ENCODE measurements at places on chromosomes 6 and 20.

DNA sequence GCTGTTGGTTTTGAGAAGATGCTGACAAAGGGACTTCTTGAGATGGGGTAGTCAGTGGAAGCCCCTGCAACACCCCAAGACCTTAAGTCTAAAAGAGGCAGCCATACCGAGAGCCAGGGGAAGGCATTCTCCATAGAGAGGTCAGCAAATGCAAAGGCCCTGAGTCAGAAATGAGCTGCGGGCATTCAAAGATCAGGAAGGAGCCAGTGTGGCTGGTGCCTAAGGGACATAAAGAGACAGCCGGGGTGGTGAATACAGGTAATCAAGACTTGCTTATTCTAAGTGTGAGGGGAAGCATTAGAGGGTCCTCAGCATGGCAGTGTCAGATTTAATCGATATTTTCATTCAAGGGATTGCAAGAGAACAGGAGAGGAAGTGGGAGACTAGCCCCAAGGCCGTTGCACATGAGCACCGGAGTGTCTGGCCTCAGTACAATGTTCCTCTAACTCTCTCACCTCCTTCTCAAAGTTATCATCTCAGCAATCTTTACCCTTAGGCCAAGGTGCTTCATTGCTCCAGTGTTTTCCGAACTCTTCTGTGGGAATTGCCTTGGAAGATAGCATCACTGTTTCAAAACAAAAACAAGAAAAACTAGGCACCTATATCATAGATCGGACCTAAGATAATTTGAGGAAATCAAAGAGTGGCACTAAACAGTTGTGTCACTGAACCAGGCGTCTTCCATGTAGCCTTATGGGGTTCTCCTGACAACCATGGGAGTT, 173.2 kb downstream of the DOK5 start:
- DNase-seq = no peak

DNA sequence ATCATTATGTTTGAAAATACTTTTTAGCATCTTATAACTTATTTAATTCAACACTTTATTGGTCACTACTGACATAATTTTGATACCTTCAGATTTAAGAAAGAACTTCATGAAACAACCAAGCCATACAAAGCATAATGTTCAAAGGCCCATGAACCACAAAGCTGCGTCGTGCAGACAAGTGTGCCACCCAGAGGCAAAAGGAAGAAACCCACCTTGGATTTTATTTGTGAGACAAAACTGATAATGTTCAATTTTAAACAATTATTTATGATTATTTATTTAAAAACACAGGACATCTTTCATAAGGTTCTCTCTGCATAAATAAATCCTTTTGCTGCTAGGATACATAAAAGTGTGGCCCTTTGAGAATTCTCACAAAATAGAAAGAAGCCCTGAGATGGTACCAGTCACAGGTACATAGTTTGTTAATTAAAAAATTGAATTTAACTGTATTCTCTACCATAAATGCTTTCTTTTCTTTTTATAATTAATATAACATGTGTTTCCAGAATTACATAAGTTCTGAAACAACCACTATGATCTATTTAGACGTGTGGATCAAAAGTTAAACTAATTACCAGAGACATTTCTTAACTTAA, 143.7 kb downstream of the RALGAPA2 start:
- peak; percentile 24 for DNase-seq

DNA sequence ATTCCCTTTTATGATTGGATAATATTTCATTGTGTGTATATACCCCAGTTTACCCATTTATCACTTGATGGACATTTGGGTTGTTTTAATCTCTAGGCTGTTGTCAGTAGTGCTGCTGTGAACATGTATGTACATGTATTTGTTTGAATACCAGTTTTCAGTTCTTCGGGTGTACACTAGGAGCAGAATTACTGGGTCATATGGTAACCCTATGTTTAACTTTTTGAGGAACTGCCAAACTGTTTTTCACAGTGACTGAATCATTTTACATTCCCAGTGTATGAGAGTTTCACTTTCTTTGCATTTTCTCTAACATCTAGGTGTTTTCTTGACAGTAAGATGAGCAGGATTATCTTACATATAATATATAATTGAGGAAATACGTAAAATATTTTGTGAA, 44.7 kb upstream of the ADIG start:
- no peak for DNase-seq

DNA sequence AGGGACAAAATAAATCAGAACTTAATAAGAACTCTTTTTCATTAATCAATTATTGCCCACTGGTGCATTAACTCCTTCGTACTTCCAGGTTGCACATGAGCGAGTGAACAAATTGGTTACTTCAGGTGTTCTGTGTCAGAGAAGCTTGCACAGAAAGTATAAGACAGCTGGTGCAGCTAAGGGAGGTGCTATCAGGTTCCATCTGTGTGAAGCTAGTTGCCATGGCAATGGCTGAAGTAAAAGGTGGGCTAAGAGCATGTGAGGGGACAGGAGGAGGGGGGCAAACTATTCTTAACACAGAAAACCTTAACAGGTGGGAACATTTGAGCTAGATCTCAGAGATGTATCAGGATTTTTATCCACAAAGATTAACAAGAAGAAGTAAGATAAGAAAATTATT, 81.6 kb downstream of the MANEA start:
- no peak for DNase-seq

DNA sequence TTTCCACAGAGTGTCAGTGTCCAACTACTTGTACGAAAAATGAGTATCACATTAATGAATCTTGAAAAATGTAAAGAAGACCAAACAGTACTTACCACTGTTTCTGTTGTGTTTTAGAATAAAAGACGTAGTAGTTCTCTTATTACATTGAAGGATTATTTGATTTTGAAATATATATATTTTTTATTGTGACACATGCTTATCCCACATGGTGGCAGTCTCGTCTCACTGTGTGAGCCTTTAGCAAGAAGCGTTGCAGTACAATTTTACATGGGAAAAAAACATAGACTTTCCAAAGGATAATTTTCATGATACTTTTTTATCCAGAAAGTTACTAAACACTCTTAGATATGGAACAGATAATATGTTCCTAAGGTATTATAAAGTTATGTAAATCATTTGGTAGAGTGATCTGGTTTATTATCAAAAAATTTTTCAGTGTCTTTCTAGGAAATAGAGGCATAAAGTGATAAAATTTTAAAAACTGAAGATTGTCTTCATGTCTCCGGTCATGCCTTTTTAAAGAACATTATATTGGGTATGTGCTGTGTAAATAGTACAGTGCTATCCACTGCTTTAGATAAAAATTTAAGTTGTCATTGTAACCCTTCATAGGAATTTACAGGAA, 117.5 kb upstream of the SAMD5 start:
- no peak for DNase-seq

DNA sequence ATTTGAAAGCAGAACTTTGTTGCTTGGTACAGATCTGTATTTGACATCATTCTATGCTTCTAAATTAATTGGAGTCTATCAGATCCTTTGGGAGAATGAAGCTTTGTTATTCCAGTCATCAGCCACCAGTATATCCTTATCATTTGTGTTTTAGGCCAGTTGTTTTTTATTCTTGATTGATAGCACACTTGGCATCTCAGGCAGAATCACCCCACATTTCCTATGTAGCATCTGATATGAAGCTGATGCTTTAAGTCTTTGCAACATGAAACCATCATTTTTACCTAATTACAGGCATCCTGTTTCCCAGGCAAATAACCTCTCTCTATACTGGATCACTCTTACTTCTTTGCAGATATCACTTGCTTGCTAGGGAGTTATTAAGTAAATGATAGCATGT, 20.7 kb upstream of the RNGTT start:
- DNase-seq = no peak

DNA sequence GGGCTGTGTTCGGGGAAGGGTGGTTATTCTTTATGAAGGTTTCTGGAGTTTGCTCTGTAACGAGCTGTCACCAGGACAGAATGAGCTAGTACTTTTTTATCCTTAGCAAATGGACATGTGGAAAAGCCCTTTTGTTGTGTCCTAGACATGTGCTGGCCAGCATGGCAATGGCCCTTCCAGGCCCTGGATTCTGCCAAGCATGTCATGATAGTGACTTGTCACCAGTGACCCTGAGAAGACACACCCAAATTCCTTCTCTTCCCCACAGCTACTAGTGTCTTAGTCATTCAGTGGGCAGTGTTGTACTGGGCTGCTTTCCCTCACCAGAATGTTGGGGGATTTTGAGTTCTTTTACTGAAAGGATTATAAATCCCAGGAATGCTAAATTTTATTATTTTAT, 74.0 kb upstream of the XRN2 start:
- DNase-seq = no peak

DNA sequence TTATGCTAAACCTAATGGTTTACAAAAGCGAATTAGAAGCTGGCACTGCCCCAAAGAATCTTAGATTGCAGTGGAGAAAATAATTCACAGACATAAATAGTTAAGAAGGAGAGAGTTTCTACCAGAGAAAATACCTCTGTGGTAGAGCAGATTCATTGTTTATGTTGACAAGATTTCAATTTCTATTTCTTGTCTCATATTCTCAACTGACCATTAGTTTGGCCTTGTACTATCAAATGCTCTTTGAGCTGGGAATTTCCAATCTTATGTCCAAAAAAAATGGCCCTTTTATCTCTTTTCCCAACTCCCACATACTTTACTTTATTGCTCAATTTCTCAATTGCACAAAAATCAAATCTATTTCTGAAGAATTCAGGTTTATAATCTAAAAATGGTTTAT, 804.1 kb upstream of the CITED2 start:
- DNase-seq = no peak

DNA sequence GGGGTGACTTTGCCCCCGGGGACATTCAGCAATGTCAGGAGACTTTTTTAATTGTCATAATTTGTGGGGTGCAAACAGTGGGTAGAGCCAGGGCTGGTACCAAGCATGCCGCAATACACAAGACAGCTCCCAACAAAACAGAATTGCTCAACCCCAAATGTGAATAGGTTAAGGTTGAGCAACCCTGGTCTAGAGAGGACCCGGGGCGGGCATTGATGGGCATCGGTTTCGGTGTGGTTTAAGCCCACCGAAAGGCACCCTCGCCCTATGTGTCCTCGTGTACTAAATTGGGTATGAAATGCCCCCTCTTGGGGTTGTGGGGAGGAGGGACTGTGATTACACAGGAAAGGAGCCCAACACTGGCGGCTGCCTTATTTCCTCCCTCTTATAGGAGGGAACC, 36.0 kb downstream of the KIAA1755 start:
- DNase-seq = no peak

- DNase-seq = no peak
Measured at GRCh38 chr6:91240878-91241603, 654.2 kb upstream of the MAP3K7 start.

- no peak for DNase-seq
Measured at GRCh38 chr6:48084201-48084600, 26.8 kb downstream of the PTCHD4 start.

DNA sequence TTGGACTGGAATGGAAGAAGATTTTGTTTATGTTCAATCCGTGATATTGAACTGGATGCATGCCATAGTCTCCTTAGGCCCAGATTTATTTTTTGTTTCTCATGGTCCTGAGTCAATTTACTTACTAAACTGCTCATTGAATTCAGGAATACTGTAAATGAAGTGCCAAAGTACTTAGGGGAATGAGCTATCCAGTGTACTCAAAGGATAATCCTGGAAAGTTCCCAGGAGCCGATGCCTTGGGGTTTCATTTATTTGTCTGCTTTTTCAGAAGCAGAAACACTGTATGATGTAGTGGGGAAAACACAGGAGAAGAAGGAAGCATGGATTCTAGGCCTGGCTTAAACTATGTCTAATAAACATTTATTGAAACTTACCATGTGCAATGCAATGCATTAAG, 56.1 kb upstream of the THEMIS start:
- DNase-seq = no peak

DNA sequence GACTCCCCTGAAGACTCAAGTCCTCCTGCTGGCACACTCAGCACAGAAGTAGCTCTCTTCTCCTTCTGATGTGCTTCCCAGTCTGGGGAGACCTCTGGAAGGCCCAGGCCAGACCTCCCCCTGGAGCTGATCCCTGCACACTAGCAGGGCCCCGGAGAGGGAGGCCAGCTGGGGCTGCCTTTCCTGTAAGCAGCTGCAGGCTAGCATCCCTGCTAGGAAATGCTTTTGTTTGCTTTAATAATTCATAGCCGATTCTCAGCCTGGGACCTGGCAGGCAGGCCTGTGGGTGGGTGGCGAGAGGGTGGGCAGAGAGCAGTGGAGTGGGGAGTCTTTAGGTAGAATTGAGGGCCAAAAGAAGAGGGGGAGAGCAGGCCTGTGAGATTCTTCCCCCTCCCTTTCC, 5.2 kb downstream of the EBF4 start:
- peak; percentile 57 for DNase-seq

GRCh38 chr6:132515386-132515785, 2.5 kb upstream of the STX7 start:
- DNase-seq = no peak

GRCh38 chr6:161584621-161585340, 310.9 kb upstream of the AGPAT4 start:
- DNase-seq = peak; percentile 14

GRCh38 chr6:111358454-111358853, 124.6 kb downstream of the REV3L start:
- no peak for DNase-seq

DNA sequence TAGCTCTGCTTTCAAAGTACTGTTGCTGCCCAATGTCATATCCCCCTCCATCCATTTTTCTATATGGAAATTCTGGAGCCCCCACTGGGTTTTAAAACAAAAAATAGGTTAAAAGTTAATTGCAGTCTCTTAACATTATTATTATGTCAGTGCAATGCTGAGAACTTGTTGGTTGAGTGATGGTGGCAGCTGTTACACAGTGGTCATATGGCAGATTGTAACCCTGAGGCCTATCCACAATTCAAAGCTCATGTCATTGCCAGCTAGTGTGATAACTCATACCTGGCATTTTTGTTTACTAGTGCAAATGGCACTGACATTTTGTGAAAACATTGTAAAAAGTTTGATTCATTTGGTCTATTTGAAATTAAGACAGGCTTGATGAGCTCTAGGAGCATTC, 305.7 kb upstream of the FLRT3 start:
- no peak for DNase-seq

GRCh38 chr6:155384321-155384952, 70.2 kb upstream of the TFB1M start:
- peak; percentile 58 for DNase-seq

DNA sequence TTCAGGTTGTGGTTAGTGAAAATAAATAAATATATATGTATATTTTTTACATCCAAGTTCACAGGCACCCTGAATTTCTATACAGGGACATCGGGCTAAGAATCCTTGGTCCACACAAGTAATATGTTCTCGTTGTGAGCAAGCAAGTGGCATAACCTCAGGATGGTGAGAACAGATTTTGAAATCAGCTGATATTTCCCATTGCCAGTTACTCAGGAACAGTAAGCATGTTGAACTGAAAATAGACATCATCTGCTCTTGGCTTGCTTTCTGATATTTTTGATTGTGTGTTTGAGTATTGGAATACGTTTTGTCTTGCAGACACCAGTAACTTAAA, 87.7 kb downstream of the TRMT6 start:
- no peak for DNase-seq

- no peak for DNase-seq
Measured at GRCh38 chr20:4141291-4142240, 126.2 kb upstream of the RNF24 start.

Data from retina (tissue), 1 donor.